CD4-positive, alpha-beta T cell treated with Interleukin-4 for 1 hour (primary cell): ENCODE measurements at places on chromosomes 7 and 10.

DNA sequence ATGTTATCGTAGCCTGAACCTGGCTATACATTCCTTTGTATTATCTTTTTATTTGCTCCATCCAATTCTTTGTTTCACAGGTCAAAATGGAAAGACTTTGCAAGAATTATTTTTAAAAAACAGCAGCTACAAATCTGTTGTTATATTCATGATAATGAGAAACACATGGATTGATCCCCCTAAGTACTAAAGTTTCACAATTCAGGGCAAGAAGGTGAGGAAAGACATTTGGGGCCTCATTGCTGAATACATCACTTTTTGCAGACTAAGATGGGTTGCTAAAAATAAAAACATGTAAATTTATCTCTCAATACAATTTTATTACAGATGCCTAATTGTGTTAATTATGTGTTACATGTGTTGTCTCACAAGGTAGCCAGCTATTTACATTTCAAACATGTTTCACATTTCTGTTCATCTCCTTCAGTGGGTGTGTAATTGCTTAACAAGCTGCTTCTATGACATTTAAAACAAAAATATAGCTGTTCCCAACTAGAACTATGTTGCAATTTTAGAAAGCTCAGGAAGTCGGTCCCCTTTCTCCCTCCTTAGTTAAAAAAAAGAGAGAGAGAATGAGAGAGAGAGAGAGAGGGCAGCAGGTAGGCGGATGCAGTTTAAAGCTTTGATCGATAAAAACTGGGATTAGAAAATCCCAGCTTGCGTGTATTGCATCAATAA is 606.3 kb upstream of the FZD8 start:
- DNase-seq: no peak

GRCh38 chr7:64113981-64114380 is 68.7 kb downstream of the ZNF727 start:
- no peak for DNase-seq

DNA sequence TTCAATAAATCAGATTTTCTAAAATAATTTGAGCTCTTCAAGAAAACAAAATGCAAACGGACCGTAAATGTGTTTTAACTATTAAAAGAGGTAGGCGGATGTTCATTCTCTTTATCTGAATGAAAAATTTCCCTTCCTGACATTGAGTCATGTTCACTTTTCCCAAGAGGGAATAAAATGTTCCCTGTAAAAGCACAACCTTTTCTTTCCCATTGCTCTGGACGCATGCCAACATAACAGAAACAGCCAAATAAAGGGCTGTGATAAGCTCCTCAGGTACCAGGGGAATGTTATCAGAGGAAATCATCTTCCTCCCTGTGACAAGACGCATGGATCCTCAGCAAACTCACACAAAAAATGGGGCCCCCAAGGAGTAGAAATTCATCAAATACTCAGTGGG is 251.8 kb downstream of the MTERF1 start:
- DNase-seq: no peak

DNA sequence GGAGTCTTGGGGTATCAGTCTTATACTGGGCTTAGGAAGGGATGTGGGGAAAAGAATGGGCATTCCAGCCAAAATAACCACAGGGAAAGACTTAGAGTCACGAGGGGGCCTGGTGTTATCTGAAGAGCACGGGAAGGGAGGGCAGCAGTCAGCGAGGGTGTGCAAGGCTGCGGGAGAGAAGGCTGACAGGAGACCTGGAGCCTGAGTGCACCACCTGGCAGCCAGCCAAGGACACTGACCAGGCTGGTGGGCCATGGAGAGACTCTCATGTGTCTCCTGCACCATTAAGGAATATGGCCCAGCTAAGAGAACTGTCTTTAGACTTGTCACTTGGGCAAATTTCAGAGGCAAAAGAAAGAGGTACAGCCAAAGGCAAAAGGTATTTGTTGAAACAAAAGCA is 69.6 kb downstream of the PKD1L1 start:
- DNase-seq: no peak

DNA sequence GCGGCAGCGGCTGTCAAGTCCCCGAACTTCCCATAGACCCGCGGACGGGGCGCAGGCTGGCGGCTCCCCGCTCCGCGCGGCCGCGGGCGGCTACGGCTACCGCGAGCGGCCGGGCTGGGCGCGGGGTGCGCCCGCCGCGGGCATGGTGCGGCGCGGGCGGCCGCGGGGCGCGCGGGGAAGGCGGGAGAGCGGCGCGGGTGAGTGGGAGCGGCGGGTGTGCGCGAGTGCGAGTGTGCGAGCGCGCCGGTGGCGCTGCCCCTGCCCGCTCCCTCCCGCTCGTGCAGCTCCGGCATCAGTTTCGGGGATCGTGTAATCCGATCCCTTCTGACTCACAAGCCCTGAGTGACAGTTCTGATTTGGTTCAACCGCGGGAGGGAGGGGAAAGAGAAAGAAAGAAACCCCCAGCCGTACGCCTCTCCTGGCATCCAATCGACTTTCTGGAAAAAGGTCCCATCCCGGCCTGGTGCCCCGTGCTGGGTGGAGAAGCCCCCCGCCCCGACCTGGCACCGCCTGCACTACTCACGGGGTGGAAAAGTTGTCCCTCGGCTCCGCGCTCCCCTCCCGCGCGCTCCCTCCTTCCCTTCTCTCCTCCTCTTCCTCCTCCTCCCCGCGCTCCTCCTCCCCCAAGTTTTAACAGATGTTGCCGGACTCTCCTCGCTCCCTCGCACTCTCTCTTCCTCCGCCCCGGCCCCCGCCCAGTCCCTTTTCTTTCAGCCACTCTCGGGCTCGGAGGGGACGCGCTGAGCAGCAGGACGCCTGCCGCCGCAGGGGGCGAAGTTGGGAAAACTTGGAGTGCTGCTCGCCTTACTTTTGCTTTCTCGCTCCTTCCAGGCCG is at the start of gene GLI3:
GLI3 (minus strand) TSS at position 234 of the 835 bp plus-strand sequence. CDS start 13,956 bp downstream, outside the sequence.
- no peak for DNase-seq

DNA sequence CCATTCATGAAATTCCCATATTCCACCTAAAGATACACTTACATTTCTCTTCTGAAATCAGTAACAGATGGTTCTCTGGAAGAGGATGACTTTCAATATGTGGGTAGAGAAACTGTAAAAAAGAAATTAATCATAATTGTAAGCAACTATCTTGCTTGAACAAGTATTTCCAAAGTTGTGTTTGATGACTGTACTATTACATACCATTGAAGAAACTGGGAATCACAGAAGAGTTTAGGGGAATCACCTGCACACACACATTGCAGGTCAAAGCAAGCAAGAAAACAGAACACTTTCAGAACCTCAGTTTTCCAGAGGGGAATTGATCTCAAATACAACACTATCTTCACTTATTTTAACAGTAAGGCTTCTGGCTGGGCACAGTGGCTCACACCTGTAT is 33.6 kb downstream of the GSAP start:
- DNase-seq: no peak
